Activated CD4-positive, CD25-positive, alpha-beta regulatory T cell (primary cell): ENCODE measurements at places on chromosomes 11 and 22.

GRCh38 chr11:47394050-47394321 lies 14.4 kb upstream of the SLC39A13 start:
- DNase-seq: no peak

- DNase-seq: no peak
These were observed 392.0 kb upstream of the KIRREL3 start for GRCh38 chr11:127392575-127392974.

GRCh38 chr11:1208394-1209261 lies 14.2 kb upstream of the MUC5B start:
- DNase-seq: no peak

GRCh38 chr11:68113986-68114385 lies 7.2 kb downstream of the CHKA start:
- DNase-seq: no peak

- DNase-seq: no peak
These were observed 26.8 kb downstream of the TPBGL start for GRCh38 chr11:75267171-75267970.

GRCh38 chr11:109486129-109486528 lies 64.1 kb downstream of the C11orf87 start:
- no peak for DNase-seq

DNA sequence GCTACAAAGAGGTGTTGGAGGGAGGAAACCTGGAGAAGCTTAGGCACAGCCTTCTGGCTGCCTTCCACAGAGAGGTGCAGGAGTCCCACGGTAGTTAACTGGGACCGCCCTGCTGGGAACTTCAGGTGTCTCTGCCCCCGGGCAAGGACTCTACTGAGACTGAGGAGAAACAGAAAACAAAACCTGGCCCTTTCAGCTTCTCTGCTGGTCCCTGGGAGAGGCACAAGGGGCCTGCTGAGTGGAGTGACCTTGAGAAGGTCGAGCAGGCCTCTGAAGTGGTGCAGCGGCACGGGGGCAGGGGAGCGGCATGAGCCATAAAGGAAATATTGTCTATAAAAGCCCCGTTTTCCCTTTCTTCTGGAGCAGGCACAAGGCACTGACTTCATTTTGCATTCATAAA lies 38.9 kb downstream of the NTM start:
- DNase-seq: no peak

DNA sequence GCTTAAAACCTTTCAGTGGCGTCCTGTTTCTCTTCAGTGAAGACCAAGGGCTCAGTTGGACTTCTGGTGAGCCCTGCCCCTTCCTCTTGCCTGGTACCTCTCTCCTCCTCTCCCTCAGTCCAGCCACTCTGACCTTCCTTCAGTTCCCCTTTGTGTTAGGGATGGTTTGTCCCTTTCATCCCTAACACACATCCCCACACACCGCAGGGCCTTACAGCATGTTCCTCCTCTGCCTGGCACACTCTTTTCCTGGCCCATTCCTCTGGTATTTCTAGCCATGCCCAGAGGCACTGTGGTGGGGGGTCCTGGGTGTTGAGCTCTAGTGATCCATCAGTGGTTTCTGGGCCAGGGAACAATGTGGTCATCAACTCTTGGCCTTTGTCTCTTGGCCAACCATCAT lies 21.4 kb downstream of the GNAZ start:
- DNase-seq: no peak
